ENCODE measurements at places on chromosomes 11 and 22.

- no peak for DNase-seq
Observed at GRCh38 chr11:95085117-95085816, 4.4 kb upstream of the ENDOD1 start.

DNA sequence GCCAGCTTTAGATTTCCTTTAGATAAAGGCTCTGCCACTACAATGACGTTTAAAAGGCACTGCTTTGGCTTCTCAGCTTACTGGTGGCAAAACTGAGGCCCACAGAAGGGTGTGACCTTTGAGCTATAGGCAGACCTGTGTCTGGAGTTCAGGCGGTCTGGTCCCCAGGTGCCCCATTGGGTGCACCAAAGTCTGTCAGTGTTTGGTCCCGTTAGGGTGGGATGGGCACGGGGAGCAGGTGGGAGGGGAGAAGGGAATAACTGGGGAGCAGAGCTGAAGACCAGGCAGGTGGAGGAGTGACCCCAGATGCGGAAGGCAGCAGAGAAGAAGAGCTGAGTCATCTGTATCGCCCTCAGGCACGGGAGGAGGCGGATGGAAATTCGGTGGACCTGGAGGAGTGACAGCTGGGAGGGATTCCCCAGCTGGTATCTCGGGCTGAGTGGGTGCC lies 45.3 kb upstream of the GCAT start:
- DNase-seq = no peak

GRCh38 chr22:22867996-22868715 lies 19.5 kb upstream of the IGLL5 start:
- no peak for DNase-seq

- DNase-seq = no peak
Observed at GRCh38 chr11:123584186-123584585, 70.2 kb downstream of the SCN3B start.

DNA sequence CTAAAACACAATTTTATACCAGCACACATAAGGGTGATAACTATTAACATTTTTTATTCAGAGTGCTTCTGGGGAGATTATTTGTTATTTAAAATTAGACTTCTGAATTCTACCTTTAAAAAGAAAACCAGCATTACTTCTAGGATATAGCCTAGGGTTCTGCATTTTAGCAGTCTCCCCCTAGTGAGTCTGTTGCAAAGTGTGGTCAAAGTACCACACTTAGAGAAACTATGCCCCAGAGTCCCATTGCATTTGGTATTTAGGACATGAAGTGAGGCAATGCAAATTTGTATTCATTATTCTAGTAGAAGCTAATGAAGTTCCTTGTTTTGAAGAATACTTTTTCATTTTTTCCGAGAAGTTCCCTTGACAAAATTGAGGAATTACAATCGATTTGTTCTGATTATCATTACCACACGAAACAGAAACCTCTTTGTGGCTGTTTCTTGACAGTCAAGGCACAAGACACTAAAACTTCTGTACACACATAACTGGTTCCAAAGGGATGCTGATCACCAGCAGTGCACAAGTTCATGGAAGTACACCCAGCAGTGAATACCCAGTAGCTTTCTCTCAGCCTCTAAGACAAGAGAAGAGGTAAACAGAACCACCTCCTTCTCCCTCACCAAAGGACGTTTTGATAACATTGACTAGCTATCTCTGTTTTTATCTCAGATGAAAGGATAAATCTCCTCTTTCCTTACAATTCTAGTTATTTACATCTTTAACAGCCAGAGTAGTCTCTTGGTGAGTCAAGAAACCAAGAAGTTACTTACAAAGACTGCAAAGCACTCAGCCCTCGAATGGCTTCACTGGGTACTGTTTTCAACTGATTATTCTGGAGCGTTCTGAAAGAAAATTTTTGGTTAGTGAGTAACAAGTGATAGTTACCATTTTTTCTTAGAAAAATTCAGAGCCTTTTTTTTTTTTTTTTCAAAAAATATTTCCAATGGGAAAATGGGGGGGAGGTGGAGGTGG lies 27.6 kb upstream of the CCDC34 start:
- DNase-seq = no peak

GRCh38 chr11:73142128-73142377 lies at the start of gene FCHSD2:
FCHSD2 (minus strand) TSS chr11:73142318; CDS start chr11:73141877, 441 bp downstream.
- no peak for DNase-seq

GRCh38 chr11:125365196-125365931 lies 130.7 kb downstream of the FEZ1 start:
- DNase-seq = no peak

DNA sequence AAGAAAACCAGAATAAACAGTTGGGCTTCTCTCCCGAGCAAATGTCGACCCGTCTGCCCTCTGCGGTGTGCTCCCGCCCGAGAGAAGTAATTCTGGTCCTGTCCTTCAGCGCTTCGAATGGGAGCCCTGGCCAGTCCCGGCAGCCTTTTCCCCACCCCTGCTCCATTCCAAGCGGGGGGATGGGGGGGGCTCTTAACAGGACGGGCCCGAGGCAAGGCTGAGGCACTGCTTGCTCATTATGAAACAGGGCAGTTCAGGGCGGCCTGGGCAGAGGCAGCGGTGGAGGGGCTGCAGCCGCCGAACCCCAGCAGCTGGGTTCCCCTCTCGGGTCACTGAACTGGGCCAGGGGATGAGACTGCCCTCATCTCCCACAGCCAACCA lies 9.1 kb downstream of the BACE1-AS start:
- DNase-seq = no peak

DNA sequence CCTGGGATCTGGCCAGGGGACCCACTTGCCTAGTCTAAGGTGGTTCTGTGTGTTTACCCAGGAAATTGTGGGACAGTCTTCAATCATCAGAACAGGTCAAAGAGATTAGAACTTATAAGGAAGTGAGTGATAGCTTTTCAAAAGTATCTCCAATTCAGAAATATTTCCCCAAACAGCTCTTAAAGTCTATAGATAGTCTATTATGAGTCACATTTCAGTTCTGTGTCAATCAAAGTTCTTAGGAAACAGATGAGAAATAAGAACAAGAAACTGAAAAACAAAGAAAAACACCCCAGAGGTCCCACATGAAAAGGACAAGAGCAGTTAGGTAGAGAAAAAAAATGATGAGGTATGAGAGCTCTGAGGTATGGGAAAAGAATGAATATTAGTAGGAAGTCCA lies 381.4 kb upstream of the MPPED2 start:
- no peak for DNase-seq

GRCh38 chr11:95084509-95084908 lies 5.1 kb upstream of the ENDOD1 start:
- DNase-seq = no peak

- DNase-seq = no peak
Observed at GRCh38 chr22:43308836-43309235, 34.3 kb downstream of the SCUBE1 start.

DNA sequence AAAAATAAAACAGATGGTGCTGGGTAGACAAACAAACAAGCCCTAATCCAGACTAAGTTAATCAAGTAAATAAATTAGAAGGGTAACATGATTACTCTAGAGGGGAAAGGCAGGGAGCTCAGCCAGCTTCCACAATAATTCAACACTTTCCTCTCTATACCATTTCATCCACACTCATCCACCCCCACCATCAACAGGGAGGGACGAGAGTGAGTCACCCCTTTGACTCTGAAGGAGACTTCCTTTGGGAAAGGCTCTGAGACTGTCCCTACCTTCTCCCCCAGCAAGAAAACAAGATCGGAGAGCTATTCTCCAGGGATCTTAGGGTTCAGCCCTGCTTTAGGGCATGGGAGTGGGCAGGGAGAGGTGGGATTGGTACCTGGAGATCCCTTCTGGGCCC lies 33.1 kb downstream of the TRIM66 start:
- no peak for DNase-seq

GRCh38 chr11:95373241-95373640 lies 142.2 kb upstream of the SESN3 start:
- DNase-seq = no peak

- DNase-seq = no peak
Observed at GRCh38 chr11:130771708-130772107, 144.6 kb downstream of the SNX19 start.

DNA sequence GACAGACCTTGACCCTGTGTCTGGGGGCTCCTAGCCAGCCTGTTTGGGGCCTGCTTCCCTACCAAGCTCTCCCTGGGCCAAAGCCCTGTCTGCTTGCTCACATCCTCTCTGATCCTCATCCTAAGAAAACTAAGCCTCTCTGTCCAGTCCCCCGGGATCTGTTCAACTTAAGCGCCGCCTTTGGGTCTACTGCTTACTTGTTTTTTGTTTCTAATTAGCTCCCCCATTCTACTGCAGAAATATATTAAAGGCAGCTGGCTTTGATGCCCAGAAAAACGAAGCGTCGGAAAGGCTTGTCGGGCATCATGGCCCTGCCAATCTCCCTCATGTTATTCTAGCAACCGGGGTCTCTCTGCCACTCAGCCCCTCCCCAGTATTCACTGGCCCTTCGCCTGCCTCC lies 3.4 kb downstream of the DSCAML1 start:
- DNase-seq = no peak

GRCh38 chr22:26556904-26557303 lies 33.0 kb downstream of the TPST2 start:
- no peak for DNase-seq

- no peak for DNase-seq
Observed at GRCh38 chr22:18110954-18111758, 547 bp downstream of the TUBA8 start.

DNA sequence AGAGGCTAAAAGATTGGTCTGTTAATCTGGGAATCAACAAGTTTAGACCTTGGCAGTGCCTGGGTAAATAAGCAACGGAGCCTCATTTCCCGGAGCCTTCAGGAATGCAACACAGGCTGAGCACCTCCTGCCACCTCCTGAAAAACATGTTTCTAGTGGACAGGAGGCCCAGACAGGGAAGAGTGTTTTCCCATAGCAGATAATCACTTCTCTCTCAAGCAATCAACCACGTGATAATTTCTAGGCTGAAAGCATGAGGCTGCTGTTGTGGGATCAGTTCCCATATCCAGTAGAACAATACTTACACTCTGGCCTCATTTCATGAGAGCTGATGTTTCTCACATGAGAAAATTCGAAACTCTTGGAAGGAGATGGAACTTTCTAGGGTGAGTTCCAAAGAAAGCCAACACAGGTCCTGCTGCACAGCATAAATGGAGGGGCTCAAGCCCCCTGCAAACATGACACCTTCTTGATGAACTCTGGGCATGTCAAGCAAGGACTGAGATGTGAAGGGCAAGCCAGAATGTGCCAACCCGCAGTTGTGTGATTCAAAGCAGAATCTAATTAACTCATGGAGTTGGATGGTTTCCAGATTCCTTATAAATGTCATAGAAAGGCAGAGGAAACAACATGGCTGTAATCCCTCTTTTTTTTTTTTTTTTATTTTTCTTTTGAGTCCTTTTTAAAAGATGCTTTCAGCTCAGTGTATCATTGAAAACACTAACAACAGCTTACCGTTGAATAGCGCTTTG lies 228.5 kb upstream of the SESN3 start:
- no peak for DNase-seq

DNA sequence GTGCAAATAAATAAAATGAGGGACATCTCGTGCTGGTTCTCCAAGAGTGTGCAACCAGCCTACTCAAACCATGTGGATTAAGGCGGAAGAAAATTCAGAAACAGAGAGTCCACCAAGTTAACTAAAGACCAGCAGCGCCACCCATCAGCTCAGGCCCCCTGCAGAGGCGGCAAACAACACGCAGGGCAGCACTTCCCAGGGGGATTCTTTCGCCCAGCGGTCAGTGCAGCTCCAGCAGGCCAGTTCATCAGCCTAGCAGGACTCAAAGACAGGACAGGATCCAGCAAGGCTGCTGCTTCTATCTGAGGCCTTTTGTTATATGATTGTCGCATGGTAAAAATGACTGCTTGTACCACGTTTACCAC lies 51.7 kb downstream of the PACSIN2 start:
- no peak for DNase-seq

Measured in activated CD8-positive, alpha-beta memory T cell treated with anti-CD3 and anti-CD28 coated beads for 48 hours (primary cell).